ENCODE measurements at places on chromosomes 11 and 22.

DNA sequence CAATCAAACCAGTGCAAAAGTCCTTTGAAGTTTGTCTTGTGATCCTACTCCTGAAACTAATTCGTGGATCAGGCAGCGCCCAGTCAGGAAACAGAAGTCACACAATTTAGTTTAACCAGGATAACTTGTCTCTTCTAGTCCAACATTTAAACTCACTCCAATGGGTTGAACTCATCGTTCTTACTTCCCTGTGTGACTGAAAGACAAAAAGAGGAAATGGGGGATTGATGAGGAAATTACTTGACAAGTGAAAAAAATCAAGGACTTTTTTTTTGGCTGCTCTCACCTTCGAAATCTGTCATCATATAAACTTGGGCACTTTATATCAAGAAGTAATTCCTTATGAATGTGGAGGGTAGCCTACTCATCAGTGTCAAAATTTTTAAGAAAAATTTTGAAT lies 78.4 kb downstream of the HSD17B12 start:
- DNase-seq, result no peak

GRCh38 chr22:39543095-39543494 lies 10.5 kb upstream of the RPS19BP1 start:
- DNase-seq, result no peak

DNA sequence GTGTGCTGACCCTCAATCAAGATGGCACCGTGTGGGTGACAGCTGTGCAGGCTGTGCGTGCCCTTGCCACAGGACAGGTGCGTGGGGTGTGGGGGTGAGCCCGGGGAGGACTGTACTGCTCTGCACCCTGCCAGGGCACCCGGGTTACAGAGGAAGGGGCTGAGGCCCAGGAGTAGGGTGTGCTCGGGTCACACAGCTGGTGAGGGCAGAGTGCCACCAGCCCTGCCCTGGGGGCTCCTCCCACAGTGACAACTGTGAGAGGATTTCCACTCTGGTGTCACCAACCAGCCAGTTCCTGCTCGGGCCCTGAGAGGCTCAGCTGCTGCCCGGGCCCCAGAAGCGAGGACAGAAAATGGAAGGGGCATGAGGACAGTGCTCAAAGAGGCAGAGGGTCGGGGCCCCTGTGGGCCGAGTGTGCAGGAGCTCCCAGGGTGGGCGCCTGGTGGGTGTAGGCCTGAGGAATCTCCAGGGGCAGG lies 20.5 kb downstream of the TRMU start:
- DNase-seq, result no peak

GRCh38 chr11:56714206-56714605 lies 15.3 kb downstream of the OR9G1 start:
- no peak for DNase-seq

DNA sequence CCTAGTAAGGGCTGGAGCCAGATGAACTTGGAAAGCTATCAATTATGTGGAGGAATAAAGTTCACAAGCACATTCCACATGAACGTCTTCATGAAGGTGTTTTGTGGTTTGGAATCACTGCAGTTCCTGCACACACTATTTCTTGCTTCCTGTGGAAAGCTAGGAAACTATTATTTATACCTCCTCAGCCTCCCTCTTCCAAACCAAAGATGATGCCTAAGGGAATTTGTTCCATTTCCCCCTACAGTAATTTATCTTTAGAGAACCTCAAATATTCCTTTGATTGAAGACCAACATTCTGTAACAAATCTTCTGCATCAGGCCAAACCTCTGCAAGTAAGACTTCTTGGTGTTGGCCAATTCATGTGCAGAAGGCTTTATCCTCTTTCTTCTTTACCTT lies 115.8 kb upstream of the ARHGAP20 start:
- no peak for DNase-seq

GRCh38 chr22:37631448-37632173 lies 7.9 kb upstream of the SH3BP1 start:
- DNase-seq, result no peak
